Dermis microvascular lymphatic vessel endothelial cell (primary cell): ENCODE measurements at places on chromosomes 1 and 21. TPM values are rescaled to one million over a fixed set of nuclear protein-coding genes. Genes with fewer than 3 reads are reported as not detected.

DNA sequence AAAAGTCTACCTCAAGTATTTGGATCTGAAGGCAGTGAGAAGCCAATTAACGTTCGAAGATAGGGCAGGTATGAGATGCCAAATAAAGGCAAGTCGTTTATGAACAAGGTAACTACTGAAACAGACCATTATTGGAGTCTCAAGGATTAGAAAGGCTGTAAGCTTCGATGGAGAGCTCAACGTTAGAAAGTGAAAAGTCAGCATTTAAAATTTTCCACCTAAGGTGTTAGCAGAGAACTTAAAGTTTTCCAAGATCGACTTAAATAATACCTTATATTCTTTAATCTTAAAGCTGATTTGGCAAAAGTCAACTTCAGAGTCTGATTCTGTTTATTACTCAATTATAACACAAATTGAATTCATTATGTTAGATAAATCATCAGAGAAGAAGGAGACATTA is 28.1 kb downstream of the CLDN17 start:
- DNase-seq: no peak

GRCh38 chr1:61162520-61163258 is 80.3 kb downstream of the NFIA start:
- DNase-seq: no peak

DNA sequence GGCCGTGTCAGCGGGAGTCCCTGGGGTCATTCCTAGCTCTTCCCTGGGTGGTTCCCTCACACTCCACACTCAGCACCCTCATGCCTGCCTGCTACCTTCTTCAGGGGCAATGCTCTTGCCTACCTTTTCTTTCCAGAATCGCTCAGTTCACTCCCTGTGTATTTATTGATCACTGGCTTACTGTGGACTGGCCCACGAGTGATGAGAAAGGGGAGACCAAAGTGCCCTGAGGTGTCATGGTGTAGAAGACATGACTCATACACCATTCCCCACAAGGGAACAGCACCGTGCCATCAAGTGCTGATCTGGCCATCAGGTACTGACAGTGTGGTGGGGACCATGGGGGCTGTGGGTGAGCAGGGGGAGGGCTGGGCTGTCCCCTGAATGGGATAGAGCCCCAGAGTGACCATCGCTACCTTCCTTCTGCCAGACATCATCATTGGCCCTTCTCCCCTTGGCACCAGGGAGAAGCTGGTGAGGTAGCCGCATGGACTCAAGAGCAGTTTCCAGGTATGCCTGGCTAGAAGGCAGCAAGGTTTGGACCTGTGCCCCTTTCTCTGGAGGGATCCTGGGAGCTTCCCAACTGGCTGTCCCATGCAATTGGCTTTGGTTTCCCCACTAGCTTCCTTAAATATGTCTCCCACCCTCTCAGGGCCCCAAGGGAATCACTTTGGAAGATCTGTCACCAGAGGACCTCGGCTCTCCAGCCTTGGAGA is 17.2 kb upstream of the LRRN2 start:
- DNase-seq: no peak

The CLEC20A gene
- total RNA-seq: not detected in 2 replicates

DNA sequence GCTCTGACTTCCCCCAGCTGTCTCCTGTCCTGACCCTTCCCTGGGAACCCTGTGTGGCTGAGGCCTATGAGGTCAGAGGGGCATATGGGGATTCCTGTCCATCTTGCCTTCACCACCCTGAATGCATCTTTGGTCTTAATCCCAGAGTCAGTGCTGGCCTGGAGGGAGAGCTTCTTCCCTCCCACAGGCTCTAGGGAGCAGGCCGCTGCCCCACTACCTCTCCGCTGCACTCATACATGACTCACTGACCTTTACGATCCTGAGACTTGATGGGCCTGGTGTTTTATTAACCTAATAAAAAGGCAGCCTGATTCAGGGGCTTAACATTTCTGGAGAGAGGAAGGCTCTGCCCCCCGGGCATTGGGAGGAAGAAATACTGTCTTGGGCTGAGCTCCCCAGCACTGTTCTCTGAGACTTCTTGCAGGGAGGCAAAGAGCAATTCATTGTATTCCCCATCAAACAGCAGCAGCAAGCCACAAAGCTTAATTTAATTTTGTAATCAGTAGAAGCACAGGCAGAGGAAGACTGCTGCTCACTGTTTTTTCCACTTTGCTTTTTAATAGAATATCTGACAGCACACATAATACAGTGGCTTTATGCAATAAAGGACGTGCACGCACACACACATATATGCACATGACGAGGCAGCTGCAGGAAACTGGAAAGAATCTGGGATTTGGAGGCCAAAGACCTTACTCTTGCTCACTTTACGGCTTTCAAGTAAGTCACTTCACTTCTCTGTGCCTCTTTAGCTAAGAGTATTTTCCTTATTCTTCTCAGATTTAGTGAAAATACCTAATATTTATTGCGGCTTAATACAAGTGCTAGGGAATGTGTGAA is 89.2 kb upstream of the GRIK3 start:
- no peak for DNase-seq

The H6PD gene
- 14.0 and 31.2 TPM in 2 replicates for total RNA-seq

DNA sequence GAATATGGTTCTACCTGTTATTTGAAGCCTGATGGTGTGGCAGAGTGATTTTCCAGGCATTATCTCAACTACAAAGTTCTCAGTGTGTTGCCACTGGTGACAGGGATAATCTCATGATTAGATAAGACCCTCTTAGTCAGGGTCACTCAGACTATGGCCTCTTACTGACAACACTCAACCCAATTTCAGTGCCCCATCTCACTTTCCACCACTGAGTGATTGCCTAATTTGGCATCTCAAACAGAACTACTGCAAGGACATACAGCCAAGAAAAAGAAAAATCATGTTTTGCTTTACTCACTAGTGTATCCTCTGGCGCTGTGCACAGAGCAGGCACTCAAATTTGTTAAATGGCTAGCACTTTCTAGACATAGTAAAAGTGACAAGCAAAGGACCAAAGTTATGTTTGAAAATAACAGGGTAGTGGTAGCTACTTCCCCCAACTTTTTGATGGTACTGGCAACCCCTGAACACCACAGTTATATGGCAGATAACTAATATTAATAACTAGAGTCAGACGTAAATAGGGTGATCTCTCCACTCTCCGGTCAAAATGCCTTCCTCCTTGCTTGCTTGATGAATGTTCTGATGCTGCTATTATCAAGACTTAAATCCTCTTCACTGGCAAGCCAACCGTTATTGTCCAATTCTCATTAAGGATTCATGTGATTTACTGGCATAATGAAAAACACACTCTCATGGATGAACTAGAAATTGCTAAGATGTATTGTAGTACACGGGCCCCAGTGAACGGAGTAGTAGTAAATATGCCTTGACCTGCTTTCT is 37.1 kb upstream of the SLC30A10 start:
- no peak for DNase-seq

- no peak for DNase-seq
Observed at GRCh38 chr1:79044974-79045650, 38.6 kb upstream of the ADGRL4 start.
